HCT116 (cell line): ENCODE measurements at places on chromosomes 7 and 10. TPM values are rescaled to one million over a fixed set of nuclear protein-coding genes. Genes with fewer than 3 reads are reported as not detected.
A peak's percentile ranks its signal among the peaks of the same experiment; 100 is the strongest.

DNA sequence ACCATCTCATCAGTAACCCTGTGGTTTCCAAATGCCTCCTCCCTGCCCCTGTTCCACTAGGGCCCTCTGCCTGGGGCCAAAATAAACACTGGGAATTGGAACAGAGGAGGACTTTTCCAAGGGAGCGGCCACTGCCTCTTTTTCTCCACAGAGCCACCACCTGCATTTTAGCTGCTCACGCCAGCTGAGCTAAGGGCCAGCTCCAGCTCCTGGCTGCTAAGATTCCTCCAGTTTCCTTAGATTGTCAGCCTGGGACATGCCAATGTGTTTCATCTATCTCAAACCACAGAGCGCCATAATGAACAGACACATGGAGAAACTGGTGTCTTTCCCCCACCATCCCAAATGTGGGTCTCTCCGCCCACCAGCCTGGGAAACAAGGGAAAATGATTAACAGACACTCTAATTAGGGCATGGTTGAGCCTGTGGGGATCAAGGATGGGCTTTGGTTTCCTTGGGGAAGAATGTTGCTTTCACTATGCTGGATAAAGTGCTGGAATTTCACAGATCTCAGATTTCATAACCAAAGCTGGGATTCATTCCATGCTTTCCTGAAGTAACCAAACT lies 52.2 kb downstream of the ASB13 start:
- no peak for DNase-seq

- DNase-seq: no peak
Observed at GRCh38 chr7:103887050-103887449, 102.4 kb downstream of the RELN start.

- no peak for DNase-seq
Observed at GRCh38 chr10:71774916-71775702, 1.8 kb upstream of the VSIR start.

- DNase-seq: peak; percentile 12
Observed at GRCh38 chr7:83475420-83475819, 173.5 kb downstream of the SEMA3E start.

- DNase-seq: no peak
Observed at GRCh38 chr10:132347931-132348267, 15.9 kb downstream of the LRRC27 start.

GRCh38 chr7:26599982-26600381 lies 264.4 kb downstream of the SKAP2 start:
- DNase-seq: no peak

DNA sequence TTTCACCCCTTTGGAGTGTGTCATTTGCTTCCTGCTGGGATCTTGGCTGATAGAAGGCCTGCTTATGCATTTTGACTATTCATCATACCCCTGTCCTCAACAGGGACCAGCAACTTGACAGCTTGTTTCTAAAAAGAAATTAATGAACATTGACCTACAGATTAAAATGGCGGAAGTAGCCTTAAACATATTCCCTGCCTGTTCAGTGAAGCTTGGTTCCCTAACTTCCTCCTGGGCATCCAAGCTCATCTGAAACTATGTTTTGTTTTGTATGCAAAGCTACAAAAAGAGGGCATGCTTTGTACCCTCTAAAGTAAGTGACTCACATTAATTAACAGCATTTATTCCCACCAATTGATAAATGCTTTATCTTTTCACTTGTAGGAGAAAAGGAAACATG lies 26.8 kb upstream of the CDK14 start:
- DNase-seq: no peak

NEUROG3 gene
- not detected for total RNA-seq
